NK-92 treated with Interleukin-12 subunit alpha and Interleukin-12 subunit beta, amount 100 ng/mL, for 24 hours (cell line): ENCODE measurements at places on chromosomes 5 and 9.
A peak's percentile ranks its signal among the peaks of the same experiment; 100 is the strongest.

- DNase-seq: no peak
Measured at GRCh38 chr9:128113526-128114325, 13.8 kb downstream of the PTGES2 start.

DNA sequence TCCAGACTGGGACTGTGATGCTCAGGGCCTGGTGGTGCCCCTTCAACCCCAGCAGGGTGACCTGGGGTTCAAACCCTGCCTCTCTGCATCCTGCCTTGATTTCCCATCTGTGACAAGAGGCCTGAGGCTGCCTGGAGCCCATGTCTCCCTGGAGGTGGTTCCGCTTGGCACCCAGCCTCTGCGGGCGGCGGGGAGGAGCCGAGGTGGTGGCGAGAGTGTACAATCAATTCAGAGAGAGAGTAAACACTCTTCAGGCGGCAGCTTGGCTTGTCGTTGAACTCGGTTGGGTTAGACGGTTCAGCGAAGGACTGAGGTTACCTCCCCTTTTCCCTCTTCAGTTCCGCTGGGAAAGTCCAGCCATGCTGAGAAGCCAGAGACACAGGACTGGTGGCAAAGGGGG lies 39.3 kb downstream of the NTNG2 start:
- no peak for DNase-seq

GRCh38 chr5:73764586-73764985 lies 138.6 kb downstream of the ARHGEF28 start:
- no peak for DNase-seq

- DNase-seq: no peak
Measured at GRCh38 chr9:131620764-131621520, 75.6 kb downstream of the PRRT1B start.

- no peak for DNase-seq
Measured at GRCh38 chr5:57386958-57387357, 95.7 kb downstream of the ACTBL2 start.

DNA sequence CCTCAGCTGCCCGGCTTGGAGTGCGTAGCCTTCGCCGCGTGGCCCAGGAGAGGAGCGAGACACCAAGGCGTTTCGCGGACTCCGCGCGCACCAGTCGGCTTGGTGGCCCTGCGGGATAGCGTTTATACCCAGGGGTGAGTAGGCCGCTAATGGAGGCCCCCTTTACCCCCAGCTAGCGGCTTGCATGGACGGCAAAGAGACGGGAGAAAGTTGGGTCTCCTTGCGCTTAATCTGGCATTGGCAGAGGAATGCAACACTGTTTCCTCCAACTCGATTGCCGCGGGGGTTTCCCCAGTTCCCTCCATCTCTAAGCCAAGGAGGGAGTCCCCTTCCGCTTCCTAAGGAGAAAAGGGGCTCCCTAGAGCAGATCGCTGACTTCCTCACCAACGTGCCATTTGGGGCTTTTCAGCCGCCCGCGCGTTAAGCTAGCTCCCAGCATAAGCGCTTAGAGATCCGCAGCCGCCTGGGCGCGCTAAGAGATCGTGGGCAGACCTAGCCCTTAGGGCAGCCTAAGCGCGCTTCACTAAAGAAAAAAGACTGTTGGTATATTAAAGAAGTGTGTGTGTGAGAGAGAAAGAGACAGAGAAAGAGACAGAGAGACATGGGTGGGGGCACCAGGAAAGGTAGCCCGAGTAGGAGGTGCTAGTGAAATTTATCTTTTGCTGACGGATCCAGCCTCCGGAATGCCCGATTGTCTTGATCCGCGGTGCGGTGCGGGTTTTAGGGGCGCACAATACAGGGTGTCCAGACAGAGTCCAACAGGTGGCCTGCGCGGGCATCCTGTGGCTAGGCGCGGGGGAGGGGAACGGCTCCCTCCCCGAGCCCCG lies 597.9 kb upstream of the SGCD start:
- no peak for DNase-seq

- no peak for DNase-seq
Measured at GRCh38 chr5:143117821-143118220, 285.7 kb downstream of the NR3C1 start.

- DNase-seq: peak; percentile 11
Measured at GRCh38 chr9:122402403-122402871, 31.6 kb downstream of the PTGS1 start.

- DNase-seq: no peak
Measured at GRCh38 chr5:176429972-176430371, 13.6 kb upstream of the CLTB start.

GRCh38 chr5:34053571-34054399 lies 10.8 kb upstream of the C1QTNF3 start:
- no peak for DNase-seq

GRCh38 chr9:95077766-95078370 lies 239.6 kb downstream of the FANCC start:
- DNase-seq: no peak

GRCh38 chr9:7086389-7086788 lies 328.6 kb downstream of the KDM4C start:
- DNase-seq: no peak

DNA sequence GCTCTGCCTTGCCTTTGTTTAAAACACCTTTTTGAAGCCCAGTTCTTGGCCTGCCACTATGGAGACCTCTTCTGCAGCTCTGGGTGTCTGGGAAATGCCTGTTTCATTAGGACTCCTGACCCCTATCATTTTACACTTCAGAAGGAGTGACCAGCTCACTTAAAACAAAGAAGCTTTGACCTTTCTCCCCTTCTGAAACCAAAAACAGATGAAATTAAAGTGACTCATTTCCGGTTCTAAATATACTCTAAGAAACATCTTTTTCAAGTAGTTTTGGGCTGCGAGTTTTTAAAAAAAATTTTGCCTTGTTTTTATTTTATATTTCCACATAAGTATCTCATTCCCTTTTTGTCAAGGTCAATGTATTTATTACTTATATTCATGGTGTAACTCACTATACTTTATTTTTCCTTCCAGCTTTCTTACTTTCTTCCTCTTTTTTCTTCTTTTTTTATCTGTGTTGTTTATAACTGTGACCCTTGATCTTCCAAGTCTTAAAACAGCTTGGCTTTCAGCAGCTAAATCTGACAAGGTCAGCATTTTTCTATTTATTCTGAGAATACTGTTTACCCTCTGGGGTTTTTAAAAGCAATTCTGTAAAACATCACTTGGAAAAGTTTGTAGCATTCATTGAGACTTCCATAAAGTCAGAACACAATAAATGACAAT lies 672.9 kb downstream of the NR2F1-AS1 start:
- no peak for DNase-seq

DNA sequence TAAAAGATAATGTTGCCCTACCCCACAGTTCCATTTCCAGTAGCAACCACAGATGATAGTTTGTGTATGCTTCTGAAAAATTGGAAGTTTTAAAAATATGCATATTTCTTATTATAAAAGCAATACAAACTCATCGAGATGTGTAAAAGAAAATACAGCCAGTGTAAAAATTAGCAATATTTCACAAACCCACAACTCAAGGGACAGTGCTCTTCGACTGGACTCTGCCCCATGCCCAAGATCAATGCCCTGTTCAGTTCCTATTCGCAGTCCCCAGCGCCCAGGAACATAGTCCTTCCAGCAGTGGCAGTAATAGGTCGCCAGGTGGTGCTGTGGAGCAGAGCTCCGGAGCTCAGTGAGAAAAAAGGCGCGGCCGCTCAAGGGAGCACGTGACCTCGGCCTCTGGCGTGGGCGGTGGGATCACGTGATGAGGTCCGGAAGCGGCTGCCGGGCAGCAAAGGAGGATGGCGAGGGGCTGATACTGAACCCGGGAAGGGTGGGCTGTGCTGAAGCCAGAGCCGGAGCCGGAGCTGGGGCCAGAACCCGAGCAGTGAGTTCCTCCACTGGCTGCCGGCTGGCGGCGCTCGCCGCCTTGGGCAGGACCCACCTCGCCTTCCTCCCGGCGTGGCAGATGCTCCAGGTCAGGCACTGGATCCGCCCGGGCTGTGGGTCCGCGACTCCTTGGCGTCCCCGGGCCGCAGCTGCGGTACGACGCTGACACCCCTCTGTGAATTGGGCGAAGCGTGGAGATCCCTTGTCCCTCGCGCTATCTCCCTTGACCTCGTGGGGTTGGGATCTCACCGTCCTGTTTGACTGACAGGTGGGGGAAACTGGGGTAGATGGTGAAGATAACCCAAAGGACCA lies at the start of gene SLC36A1:
Gene SLC36A1 (plus strand): TSS at position 430 of the 864 bp plus-strand sequence. CDS start 11,190 bp downstream, outside the sequence.
- DNase-seq: peak; percentile 91

GRCh38 chr9:10910779-10911178 lies 298.0 kb upstream of the PTPRD start:
- DNase-seq: no peak
